Right forelimb (tissue), 1 donor: ENCODE measurements at places on chromosomes 16 and 17.

DNA sequence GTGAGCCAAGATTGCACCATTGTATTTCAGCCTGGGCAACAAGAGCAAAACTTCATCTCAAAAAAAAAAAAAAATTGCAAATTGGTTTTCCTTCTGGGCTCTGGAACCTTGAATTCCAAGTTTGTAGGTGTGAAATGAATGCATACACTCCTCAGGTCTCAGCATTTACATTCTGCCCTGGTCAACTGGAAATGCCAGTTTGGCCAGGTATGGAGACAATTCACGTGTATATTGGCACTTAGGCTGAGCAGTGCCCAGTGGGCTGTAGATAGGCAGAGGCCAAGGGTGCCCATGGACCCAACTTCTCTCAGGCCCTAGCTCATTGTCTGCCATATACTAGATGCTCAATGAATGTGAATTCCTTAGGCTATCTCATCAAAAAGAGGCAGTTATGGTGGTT, 15.7 kb downstream of the PDILT start:
- no peak for DNase-seq

GRCh38 chr17:65604070-65604469, 42.6 kb upstream of the AXIN2 start:
- DNase-seq, result no peak

GRCh38 chr16:54282928-54283724, 3.5 kb downstream of the IRX3 start:
- no peak for DNase-seq

DNA sequence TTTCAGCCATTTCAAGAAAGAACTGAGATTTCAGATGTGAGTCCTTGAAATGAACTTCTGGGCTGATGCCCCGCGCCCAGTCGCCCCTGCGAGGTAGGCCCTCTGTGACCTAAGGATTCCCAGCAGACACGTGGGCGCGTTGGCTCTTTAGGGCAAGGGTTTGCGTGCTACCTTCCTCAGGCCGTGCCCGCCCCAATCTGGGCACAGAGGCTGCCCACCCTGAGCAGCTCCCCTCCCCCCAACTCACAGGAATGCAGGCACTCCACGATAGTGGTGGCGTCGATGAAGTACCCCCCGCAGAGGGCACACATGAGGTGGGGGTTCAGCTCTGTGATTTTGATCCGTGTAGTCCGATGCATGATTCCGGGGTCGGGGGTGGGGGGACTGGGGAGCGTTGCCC, 8.1 kb downstream of the PCGF2 start:
- no peak for DNase-seq

DNA sequence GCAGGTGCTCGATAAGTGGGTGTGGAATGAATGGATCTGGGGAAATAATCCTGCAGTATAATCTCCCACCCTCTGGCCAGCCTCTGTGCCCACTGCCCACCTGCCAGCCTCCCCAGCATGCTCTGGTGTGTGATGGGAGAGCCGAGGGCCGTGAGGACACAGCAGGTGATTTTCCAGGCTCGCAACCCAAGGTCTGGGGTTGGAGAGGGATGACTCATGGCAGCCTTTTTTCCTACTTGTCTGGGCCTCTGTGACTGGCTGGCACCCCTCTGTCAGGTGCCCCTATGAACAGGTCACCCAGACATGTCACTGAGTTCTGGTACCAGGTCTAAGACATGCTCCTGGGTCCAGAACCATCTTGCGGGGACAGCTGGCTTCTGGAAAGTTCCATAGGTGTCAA, 385.7 kb upstream of the TNRC6C start:
- no peak for DNase-seq

GRCh38 chr16:86945166-86945900, 367.0 kb downstream of the FOXL1 start:
- DNase-seq, result no peak

DNA sequence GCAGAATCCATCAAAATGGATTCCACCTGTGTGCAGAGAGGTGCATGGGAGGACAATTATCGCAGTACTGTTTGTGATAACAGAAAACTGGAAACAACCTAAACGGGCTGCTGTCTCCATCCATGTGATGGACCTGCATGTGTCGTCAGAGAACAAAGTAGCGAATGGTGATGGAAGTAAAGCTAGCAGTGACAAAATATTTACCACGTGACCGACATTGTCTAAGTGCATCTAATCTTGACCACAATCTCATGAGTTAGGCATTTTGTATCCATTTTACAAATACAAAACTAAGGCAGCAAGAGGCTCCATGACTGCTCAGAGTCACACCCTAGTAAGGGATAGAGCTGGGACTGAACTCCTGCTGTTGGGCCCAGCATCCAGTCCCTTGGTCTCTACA, 187.3 kb downstream of the LGALS9B start:
- DNase-seq, result no peak

- DNase-seq, result no peak
Observed at GRCh38 chr17:66537502-66537901, 235.1 kb downstream of the PRKCA start.

DNA sequence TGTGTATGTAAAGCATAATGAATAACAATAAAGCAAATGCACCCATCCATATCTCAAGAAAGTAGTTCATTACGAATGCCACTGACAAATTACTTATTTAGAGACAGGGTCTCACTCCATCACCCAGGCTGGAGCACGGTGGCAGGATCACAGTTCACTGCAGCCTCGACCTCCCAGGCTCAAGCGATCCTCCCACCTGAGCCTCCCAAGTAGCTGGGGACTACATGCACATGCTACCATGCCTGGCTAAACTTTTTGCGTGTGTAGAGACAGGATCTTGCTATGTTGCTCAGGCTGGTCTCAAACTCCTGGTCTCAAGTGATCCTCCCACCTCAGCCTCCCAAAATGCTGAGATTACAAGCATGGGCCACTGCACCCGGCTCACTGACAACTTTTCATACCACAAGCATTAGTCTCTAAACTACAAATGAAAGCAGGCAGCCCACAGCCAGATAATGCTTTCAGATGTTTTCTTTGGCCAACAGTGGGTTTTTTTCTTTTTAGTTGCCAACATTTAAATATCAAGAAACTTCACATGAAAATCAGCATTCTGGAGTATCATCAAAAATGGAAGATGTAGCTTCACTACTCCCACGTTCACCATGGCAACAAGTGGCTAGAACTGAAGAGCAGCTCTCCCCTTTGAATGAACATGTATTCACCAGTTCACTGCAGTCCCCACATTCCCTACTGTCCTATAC, 7.7 kb downstream of the ARHGAP17 start:
- no peak for DNase-seq

GRCh38 chr17:82830249-82830661, 9.6 kb downstream of the ZNF750 start:
- DNase-seq, result no peak

GRCh38 chr16:2902337-2903130, 9.2 kb upstream of the FLYWCH1 start:
- DNase-seq, result no peak

GRCh38 chr17:76504117-76504516, 2.9 kb upstream of the RHBDF2 start:
- no peak for DNase-seq
